ENCODE measurements at places on chromosomes 3 and 15.

- no peak for DNase-seq
Measured at GRCh38 chr3:52372822-52373504, 56.8 kb downstream of the DNAH1 start.

DNA sequence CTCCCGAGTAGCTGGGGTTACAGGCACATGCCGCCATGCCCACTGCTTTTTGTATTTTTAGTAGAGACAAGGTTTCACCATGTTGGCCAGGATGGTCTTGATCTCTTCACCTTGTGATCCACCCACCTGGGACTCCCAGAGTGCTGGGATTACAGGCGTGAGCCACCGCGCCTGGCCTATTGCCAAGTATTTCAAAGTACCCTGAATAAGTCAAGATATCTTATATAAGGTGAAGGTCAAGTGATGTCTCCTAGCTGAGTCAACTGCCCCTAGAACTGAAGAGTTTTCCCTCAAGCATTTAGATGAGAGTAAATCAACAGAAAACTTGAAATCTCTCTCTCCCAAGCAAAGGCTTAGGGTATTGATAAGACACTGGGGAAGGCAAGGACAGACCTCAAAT, 63.9 kb downstream of the RPL22L1 start:
- no peak for DNase-seq

GRCh38 chr15:82986442-82986780, 401 bp downstream of the RAMAC start:
- DNase-seq = no peak

DNA sequence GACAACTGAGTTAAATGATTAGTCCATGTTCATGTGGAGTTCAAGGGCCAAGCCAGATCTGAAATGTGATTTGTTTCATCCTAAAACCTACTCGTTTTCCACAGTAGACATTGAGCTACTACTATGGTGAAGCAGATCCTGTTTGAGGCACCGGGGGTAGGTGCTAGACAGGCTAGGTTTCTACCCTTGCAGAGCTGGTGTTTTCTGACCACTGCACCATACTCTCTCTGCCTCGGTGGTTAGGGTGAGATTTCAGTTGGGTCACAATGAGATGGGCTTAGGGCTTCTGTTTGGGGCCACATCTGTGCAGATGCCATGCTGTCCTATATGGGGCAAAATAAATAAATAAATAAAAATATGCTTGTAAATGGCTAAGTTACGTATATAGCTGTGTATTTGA, 99.3 kb downstream of the OXNAD1 start:
- no peak for DNase-seq

DNA sequence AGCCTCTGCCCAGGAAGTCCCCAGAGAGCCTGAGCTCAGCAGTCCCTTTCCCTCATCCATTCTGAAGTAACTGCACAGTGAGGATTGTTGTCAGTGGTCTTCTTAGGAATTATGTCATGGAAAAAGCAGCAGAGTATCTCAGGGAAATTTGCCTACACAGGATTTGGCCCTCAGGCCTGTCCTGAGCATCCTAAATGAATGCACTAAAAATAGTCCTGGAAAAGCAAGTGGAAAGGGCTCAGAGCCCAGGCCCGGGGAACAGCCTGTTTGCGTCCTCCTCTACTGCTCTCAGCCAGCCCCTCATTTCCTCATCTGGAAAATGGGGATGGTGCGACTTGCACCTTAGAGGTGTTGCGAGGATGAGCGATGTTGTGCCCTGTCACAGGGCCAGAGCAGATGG, 21.6 kb downstream of the LYSMD4 start:
- no peak for DNase-seq

DNA sequence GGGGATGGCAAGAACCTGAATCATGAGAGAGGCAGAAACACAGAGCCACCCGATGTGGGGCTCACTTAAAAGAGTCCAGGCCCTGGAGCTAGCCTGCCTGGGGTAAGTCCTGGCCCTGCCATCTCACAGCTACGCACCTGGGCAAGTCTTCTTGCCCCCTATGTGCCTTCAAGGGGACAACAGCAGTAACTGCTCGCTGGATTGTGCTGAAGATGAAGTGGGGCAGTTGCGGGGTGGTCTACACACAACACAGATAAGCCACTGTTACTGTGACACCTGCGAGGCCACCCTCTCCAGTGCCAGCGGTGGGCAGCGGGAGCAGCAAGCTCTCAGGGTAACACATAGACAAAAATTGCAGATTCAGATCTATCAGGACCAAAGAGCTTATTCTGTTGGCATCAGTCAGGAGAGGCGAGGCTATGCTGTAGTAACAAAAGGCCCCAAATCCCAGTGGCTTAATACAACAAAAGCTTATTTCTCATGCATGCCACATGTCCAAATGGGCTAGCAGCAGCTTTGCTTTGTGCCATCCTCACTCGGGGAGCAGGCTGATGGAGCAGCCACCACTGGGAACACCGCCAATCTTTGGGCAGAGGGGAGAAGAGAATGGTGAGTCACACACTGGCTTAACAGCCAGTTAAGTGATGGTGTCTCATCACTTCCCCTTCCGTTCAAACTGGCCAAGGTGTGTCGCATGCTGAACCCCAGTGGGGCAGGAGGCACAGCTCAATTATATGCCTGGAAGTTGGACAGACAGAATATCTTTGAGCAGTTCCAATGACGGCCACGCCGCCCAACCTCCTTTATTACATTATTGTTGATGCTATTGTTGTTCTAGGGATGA, 78.3 kb downstream of the WNT7A start:
- DNase-seq = no peak

GRCh38 chr3:118272991-118273390, 761.7 kb downstream of the IGSF11 start:
- no peak for DNase-seq

- no peak for DNase-seq
Measured at GRCh38 chr3:33355611-33356010, 78.4 kb downstream of the FBXL2 start.

DNA sequence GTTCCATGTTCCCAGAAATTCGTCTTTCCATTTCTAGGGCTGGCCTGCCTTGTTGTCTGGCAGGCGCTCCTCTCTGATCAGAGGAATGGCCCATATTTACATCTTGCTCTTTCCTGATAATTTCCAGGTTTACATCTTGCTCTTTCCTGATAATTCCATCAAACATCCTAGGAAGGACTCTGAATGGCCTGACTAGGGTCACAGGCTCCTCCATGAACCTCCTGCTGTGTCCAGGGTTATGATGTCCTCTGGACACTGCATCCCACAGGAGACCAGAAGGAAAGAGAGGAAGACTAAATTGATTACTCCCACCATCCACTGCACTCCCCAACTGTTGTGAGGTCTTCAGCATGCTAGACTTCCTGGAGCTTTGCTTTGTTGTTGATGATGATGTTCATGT, 75.4 kb downstream of the CLSTN2 start:
- DNase-seq = no peak

- no peak for DNase-seq
Measured at GRCh38 chr15:57147621-57148020, 228.7 kb upstream of the CGNL1 start.

- DNase-seq = no peak
Measured at GRCh38 chr3:196440041-196440537, 7.9 kb upstream of the UBXN7 start.

GRCh38 chr3:171236265-171237008, 209.9 kb upstream of the SLC2A2 start:
- DNase-seq = no peak

GRCh38 chr15:65292938-65293518, 2.8 kb upstream of the RNU5A-1 start:
- no peak for DNase-seq

GRCh38 chr3:46280105-46280797, 38.0 kb downstream of the CCR3 start:
- DNase-seq = no peak

GRCh38 chr15:91456921-91457320, 356.9 kb downstream of the SV2B start:
- DNase-seq = no peak

DNA sequence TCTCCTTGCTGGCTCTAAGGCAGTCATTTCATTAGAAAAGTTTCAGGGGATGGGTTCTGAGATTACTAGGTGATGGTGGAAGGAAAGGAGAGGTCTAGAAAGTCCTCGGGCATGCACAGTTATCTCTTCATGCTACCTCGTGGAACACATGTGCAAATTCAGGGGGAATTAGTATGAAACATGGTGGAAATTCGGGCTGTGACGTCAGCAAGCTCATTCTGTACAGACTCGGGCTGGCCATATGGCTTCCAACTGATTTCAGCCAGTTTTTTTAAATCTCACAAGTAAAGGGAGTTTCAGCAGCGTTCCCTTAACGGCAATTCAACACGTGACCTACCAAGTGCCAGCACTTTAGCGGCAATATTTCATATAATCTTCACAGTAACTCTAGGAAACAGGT, 251.1 kb downstream of the TBL1XR1 start:
- no peak for DNase-seq

DNA sequence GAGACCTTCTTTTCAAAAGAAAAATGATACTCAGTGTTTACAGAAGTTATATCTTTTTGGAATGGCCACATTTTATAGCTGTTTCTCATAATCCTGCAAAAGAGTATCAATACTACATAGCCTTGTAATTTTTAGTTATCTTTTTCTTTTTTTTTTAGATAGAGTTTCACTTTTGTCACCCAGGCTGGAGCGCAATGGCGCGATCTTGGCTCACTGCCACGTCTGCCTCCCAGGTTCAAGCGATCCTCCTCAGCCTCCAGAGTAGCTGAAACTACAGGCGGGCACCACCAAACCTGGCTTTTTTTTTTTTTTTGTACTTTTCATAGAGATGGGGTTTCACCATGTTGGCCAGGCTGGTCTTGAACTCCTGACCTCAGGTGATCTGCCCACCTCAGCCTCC, 53.6 kb downstream of the ANKRD28 start:
- no peak for DNase-seq

GRCh38 chr3:177085794-177086193, 111.5 kb downstream of the TBL1XR1 start:
- DNase-seq = no peak

DNA sequence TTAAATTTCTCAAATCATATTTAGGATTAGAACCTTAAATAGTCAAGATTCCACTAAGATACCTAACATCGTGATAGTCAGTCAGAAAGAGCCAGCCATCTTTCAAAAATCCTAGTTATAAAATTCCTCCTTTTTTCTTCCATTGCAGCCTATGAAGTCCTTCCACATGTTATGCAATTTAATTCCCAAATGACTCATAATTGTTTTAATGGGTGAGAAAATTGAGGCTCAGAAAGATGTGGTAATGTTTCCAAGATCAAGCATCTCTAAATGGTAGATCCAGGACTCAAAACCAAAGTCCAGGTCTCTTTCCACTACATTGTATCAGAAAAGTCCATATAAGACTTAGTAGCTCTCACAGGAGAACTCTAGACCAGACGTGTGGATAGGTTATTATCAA, 9.5 kb downstream of the CFAP44 start:
- DNase-seq = no peak

DNA sequence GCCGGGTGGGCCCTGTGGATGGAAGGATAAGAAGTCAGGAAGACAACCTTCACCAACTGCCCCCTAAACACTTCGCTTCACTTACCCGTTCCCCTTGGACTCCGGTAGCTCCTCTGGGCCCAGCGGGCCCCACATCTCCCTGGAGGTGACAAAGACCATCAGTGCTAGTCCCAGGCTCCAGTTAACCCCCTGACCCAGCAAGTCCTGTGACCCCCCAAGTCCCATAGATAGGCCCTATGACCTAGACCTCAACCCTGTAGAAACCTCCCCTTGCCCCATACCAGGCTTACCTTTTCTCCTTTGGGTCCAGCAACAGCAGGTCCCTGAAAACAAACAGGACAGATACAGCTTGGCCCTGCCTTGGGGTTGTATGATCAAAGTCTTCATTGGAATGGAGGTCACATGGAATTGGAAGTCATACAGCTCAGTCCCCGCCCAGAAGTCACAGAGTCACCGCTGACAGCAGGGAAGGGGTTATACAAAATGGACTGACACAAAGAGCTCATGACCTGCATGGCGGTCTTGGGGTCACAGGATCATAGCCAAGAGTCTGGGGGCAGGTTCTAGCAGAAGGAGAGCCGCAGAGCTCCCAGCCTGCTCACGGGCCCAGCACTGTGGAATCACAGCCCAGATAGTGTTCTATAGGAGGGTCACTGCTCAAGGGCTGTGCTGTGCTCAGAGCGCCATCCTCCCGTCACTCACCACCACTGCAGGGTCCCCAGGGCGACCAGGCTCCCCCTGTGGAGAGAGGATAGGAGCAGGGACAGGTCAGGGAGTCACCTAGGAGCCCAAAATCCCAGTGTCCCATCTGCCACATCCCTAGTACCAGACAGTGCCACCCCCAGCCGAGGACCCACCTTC, 13.3 kb downstream of the COL7A1 start:
- no peak for DNase-seq

DNA sequence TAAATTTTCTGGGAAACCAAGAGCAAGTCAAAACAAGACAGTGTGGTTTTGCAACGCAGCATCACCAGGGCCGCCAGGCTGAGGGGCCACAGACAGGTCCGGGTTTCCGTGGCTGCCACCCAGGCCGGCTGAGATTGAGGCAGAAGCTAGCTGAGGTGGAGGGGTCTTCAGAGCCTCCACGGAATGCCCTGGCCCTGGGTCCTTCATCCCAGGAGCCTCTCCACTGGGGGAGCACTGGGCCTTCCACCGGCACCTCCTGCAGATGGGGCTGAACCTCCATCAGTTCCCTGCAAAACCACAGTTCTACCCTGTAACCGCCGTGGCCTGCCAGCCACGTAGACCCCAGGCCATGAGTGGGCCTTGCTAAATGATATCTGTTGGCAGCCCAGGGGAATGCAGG, 152.7 kb downstream of the CHSY1 start:
- no peak for DNase-seq

- no peak for DNase-seq
Measured at GRCh38 chr15:31102374-31103342, 1.1 kb upstream of the TRPM1 start.

DNA sequence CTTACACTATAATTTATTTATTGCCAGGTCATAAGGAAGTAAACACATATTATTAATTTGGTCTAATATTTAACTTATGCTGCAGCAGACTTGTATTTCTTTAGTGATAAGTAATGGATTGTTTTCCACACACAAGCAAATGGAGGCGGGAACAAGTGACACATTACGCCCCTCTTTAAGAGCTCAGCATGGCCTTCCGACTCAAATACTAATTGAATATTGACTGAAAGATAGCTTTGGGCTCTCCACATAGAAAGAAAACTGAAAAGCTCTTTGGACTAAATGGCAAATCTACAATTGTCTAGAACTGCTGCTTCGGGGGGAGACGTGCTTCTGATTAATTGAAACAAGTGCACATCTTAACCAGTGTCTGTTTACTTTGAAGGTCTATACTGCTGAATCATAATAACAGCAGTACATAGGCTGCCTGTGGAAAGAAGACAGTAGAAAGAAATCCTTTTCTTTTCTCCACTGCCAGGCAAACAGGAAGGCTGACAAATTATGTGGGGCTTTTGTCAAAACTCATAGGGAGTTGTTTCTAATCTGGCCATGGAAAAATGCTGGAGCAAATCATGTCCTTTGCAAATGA, 15.9 kb downstream of the CADPS start:
- no peak for DNase-seq

- DNase-seq = no peak
Measured at GRCh38 chr3:136838641-136839555, 20.0 kb downstream of the SLC35G2 start.

DNA sequence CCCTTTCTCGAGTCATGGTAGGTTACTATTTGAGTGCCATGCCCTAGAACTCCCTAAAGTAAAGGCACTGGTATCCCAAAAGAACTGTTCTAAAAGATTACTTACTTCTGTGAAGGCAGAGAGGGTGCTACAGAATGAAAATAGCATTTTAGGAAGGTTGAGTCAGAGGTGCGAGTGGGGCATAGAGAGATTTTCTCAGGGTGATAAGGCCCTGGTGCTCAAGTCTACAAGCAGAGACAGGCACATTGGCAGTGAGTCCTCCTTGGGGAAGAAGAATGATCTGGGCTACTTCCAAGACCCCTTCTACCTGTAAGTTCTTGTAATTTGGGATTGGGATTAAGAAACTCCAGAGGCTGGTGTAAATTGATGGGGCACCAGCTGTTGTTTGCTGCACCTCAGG, 96.7 kb downstream of the AKAP13 start:
- DNase-seq = no peak

All from T47D (cell line).